ENCODE measurements at places on chromosomes 1 and 21.

- peak; percentile 80 for DNase-seq
These were observed 65.5 kb upstream of the LRP8 start for GRCh38 chr1:53393325-53393792.

GRCh38 chr1:44418022-44418673, 13.1 kb downstream of the RNF220 start:
- peak; percentile 44 for DNase-seq

GRCh38 chr1:229643996-229644745, 18.1 kb downstream of the URB2 start:
- DNase-seq: no peak

- DNase-seq: no peak
These were observed 68.1 kb upstream of the IFFO2 start for GRCh38 chr1:19024532-19024931.

- DNase-seq: no peak
These were observed 86.9 kb upstream of the UBE2U start for GRCh38 chr1:64116537-64116936.

DNA sequence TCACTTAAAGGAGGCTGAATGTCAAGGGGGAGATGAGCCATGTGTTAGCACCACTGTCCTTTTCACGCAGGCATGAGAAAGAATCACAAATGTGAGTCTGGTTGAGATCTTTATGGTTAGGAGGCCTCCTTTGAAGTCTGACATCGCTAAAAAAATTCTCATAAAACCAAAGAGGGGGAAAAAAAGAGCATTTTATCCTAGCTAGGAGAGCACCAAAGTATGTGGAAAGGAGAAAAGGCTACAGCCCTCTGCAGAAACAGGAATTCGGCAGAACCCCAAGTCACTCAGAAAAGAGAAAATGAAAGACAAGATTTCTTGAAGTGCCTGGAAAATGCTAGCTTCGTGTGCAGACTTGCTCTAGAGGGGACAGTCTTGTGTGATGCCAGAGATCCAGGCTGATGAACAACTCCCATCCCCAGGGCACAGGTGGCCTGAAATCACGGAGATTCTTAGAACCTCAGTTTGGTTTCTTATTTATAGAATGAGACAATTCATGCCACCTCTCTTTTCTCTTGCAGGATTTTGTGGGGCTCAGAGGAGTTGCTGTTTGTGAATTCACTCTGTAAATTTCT, 61.5 kb downstream of the RUNX1 start:
- no peak for DNase-seq

- DNase-seq: no peak
These were observed 356.6 kb upstream of the LYPLAL1 start for GRCh38 chr1:218817071-218817470.

- no peak for DNase-seq
These were observed 67.0 kb downstream of the LMX1A start for GRCh38 chr1:165289556-165289955.

DNA sequence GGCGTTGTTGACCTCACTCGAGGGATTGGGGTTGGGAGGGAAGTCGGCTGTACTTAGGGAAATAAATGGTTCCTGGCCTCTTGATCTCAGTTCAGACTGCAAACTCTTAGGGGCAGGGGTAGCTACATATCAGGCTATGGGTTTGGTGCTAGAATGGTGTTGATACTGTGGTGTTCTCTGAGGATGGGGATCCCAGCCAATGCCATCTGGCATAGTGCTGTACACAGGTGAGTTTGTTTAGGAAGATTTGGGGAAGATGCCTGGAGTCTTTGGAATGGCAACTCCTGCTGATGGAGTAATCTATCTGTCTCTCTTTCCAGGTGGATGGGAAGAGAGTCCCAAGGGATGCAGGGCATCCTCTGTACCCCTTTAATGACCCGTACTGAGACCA, 14.3 kb upstream of the NASP start:
- DNase-seq: no peak

DNA sequence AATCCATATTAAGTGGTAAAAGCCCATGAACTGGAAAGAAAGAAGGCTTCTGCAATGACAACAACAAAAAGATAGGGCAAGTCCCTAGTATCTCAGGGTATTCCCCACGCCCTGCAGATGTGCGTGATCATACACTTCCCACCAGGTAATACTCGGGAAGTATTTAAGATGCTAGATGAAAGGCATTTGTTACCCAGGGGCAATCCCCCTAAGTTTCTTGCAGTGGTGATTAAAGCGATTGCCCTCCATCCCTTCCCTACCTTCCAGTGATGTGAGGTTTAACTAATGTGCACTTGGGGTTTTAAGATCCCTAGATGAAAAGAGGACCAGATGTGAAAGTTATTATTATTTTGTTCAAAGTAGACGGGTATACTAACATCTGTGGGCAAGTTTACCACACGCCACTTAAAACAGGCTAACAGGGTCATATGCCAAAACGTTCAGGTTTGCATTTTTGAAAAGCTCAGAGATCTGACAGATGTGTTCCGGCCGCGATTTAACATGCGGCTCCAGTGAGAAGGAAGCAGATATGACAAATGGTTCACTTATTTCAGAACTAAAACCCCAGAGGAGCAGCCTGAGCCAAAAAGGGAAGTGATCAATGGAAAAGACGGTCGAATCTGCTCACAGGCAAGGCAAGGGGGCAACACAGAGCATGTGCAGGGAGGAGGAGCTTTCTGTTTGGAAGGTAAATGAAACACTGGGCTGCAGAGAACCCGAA, 17.4 kb downstream of the TIAM1 start:
- DNase-seq: no peak

DNA sequence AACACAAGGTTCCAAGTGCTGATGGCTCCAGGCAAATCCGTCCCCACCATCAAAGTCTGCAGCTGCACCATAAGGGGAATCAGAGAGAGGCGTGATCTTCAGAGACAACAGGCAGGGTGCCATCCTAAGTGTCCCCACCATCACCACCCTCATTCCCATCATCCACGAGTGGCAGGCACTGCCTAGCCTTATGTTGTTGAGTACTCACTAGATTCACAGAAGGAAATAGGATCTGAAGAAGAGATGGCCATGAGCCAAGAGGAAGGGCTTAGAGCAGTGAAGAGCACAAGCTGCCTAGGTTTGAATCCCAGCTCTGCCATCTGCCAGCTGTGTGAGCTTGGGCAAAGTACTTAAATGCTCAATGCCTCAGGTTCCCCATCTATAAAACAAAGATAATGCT, 207.3 kb upstream of the CSF3R start:
- no peak for DNase-seq

- DNase-seq: no peak
These were observed 94.1 kb downstream of the PCBP3 start for GRCh38 chr21:45737485-45738166.

- DNase-seq: no peak
These were observed 136.6 kb upstream of the GFI1 start for GRCh38 chr1:92623187-92623778.

- no peak for DNase-seq
These were observed 50.6 kb upstream of the LYPLAL1 start for GRCh38 chr1:219123036-219123435.

DNA sequence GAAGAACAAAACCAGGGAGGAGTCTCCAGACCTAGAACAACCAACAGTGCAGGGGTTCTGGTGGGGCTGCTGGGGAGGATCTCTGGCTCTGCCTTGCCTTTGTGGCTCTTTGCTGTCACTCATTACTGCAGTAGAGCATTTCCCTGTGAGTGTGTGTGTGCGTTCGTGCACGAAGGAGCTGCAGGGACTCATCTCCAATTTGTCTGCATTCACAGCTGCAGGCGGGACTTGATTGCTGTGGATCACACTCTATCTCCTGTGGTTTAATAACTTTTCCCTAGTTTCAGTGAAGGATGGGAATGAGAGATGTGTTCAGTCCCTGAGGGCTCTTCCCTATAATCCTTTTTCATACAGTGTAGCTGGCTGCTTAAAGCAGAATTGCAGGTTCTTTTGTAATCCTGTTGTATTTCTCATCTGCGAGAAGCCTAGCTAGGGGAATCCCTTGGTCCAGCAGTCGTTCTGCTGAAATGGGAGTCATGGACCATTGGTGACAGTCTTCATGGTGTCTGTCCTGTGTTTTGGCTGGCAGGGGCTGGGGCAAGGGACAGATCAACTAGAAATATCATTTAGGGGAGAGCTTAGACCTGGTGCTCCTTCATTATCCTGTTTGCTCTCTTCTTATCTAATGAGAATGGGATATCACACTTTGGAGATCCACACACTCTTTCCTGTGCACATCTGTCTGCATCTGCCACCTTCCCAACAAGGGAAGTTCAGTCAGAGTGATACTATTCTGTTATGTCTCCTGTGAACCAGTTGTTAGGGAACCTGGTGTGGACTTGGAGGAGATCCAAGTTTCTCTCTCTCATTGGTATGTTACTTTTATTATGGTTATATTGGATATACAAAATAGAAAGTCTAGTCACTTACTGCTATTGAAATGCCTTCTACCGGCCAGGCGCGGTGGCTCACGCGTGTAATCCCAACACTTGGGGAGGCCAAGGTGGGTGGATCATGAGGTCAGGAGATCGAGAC, 3.0 kb downstream of the PCP4L1 start:
- DNase-seq: no peak

DNA sequence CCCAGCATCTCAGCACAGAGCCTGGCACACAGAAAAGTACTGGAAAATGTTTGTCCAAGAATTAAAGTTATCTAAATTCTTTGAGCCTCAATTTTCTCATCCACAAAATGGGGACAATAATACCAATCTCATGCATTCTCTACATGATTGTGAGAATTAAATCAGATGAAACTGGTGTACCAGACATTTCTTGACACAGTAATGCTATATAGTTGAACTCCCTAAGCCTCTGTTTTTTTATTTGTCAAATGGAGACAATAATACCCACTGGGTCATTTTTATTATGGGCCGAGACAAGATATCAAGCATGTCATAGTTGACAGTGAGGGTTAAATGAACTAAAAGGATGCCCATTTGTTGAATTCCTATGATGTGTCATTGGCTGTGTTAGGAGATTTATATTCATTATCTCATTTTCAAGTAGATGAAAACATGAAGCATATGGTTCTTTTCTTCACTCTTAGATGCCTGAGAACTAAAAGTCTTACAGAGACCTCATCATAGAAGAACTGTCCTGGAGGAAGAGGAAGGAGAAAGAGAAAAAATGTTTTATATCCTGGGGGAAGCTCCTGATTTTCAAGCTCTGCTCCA, 17.5 kb upstream of the OTUD3 start:
- DNase-seq: no peak

GRCh38 chr1:167893798-167894197, 20.1 kb downstream of the ADCY10 start:
- DNase-seq: no peak

GRCh38 chr1:234845836-234846235, 235.9 kb upstream of the IRF2BP2 start:
- no peak for DNase-seq

DNA sequence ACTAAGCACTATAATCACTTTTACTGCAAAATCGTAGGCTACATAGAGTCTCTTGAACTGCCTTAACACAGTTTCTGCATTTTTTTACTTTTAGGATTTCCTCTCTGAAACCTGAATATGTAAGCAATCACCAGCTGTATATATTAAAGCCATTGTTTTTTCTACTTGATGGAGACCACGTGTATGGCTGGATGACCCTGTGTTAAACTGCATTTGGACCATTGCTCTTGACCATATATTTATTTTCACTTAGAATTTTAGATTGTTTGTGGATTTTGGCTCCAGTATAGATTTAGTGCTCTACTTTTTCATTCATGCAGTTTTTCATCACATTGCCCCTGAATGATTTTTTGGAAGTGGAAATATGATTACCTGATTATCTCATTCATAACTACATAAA, 320.5 kb upstream of the SGIP1 start:
- DNase-seq: no peak

DNA sequence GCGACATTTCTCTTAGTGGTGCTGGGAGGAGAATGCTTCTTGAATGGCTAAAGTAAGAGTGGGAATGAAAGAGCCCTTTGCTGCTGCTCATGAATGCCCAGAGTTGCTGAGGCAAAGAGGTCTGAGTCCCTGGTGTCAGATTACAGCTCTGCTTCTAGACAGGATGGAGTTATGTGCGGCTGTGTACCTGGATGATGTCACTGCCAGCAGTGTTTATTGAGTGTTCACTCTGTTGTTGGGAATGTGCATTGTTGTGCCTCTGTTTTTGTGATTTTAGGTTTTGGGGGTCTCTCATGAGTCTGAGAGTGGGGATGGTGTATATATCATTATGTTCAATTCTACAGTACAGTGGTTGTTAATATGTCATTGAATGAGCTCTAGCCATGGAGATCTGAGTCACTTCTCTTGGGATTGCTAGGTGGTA, 2.7 kb downstream of the CDC14A start:
- DNase-seq: no peak

GRCh38 chr1:69510026-69510425, 57.7 kb upstream of the LRRC7 start:
- DNase-seq: no peak

DNA sequence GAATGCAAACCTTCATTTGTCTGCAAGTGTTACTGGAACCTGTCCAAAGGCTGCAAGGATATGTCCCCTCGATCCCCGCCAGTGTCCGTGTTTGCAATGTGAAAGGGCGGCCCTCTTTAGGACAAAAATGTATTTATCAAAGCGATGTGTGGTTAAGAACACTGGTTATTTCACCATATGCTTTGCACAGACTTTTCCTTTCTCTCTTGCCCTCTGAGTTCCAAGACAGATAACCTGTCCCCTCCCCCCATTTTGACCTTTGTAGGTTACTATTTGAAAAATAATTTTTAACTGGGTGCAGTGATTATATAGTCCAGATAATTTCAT, 1.8 kb downstream of the CHRM3 start:
- DNase-seq: no peak

DNA sequence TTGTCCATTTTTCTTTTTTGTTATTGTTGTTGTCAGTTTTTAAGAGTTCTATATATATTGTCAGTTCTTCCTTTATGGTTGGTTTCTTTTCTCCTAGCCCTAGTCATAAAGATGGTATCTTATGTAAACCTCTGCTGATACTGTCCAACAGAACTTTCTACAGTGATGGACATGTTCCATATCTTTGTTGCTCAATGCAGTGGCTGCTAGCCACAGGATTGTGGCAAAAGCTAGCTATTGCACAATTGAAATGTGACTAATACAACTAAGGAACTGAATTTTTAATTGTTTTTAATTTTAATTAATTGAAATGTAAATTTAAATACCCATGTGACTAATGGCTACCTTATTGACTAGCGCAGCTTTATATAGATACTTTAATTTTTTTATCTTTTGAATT, 411.8 kb upstream of the PTBP2 start:
- no peak for DNase-seq

- DNase-seq: peak; percentile 71
These were observed at the start of gene EGLN1 for GRCh38 chr1:231421971-231422797. TSS of gene EGLN1 (minus strand) at chr1:231422287. CDS start at chr1:231421888, 399 bp downstream.
